SK-N-DZ (cell line): ENCODE measurements at places on chromosomes 13 and 19.

DNA sequence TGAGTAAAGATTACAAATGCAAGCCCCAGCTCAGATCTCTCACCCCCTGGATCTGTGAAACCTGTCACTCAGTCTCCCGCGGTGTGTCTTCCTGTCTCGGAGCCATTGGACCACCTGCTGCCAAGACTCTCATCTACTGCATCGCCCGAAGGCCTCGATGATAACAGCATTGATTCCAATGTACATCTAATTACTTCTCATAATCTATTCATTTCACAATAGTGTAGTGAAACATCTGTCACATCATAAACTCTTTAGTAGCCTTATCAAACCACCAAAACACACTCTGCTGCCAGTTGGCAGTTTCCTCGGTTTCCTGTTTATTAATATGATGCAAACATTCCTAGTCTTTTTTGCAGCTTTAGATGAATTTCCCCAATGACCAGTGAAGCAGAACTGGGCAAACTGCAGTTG is 220.3 kb downstream of the POU4F1 start:
- DNase-seq, result no peak

DNA sequence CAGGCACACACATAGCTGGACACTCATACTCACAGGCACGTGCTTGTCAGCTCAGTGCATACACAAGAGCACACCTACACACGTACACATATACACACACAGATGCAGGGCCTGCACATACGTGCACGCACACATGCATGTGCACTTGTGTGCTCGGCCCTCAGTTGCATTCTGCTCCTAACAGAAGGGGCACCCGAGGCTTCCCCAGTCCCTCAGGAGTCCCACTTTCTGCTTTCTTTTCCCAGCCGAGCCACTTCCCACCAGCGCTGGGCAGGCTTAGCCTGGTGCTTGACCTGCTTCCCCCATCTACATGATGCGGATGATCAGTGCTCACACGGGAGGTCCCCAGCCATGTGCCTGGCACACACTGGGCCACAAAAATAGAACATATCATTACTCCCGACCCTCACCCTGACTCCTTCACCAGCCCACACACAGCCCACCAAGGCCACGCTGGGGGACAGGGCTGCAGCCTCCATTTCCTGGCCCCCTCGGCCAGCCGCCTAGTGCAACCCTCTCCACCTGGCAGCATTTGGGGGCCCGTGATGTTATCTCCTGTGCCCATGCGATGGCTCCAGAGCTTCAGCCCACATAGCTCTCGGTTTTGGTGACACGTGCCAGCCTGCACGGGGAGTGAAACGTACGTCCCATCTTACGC is 125.2 kb upstream of the SPACA7 start:
- DNase-seq, result no peak

DNA sequence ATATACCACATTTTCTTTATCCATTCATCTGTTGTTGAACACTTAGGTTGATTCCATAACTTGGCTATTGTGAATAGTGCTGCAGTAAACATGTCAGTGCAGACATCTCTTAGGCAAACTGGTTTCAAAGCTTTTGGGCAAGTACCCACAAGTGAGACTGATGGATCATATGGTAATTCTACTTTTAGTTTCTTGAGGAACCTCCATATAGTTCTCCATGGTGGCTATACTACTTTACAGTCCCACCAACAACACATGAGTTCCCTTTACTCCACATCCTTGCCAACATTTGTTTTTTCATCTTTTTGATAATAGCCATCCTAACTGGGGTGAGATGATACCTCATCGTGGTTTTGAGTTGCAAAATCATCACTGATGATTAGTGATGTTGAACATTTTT is 8.5 kb downstream of the CYSLTR2 start:
- no peak for DNase-seq

DNA sequence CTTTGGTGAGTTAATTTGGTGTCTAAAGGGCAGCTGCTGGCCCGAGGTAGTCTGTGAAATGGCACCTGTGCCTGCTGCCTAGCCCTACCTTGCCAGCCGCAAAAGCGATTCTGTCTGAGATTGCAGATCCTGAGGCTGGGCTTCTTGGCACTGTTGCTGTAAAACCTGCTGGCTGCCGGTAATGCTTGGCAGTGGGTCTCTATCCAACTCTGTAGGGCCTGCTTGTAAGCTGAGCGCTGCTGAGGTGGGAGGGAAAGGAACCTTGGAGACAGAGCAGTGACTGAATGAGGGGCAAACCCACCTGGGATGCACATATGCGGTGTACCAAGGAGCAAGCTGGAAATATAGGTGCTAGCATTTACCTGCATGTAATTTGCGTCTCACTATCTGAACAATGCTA is 11.7 kb downstream of the LCP1 start:
- no peak for DNase-seq

DNA sequence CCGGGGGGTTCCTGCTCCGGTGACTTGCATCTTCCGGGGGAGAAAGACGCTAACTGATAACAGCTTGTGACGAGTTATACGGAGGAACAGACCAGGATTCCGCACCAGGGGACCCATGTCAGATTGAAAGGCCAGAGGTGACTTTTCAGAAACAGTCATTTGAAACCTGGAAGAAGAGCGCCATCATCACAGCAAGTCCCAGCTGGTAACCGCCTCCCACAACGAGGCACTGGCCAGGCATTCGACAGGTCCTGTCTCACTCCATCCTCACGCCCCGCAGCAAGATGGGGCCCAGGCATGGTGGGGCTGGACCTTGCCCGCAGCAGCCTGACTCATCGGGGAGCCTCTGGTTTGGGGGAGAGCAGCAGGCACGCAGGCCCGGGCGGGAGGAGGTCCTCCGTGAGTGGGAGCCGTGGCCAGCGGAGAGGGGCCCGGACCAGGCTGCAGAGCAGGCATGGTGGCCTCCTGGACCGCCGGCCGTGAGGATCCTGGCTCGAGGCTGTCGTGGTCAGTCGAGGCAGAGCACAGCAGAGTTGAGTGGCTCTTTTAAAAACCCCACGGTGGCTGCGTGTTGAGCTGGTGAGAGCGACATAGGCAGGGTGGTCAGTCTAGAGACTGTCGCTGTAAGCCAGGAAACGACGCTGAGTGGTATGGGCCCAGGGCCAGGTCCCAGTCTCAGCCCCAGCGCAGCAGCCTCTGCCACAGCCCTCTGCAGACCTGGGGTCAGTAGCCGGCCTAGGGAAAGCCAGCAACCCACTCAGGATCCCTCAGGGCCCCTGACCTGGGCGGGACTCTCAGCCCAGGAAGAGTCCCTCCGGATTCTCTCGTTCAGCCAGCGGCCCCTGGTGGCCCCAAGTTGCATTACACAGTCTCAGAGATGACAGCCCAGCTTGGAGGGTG is 94.9 kb upstream of the MCF2L start:
- peak; percentile 75 for DNase-seq

DNA sequence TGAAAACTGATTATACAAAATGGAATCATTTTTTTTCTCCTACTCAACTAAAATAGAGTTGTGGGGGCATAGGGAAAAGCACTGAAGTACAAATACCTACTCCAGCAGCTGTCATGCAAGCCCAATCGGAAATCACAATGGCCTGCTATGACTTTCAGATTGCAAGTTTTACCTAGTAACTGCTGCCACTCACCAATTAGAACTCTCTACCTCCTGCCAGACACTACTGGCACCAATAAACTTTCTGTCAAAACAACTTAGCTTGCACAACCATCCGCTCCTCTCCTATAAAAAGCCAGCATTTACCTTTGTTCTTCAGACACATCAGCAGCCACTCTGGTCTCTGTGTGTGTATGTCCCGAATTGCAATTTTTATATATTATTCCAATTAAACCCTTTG is 9.3 kb upstream of the TRPC4 start:
- DNase-seq, result no peak

GRCh38 chr19:2429917-2430535 is 2.6 kb upstream of the TIMM13 start:
- DNase-seq, result no peak

- DNase-seq, result no peak
Observed at GRCh38 chr19:10761443-10762250, 43.8 kb downstream of the DNM2 start.

DNA sequence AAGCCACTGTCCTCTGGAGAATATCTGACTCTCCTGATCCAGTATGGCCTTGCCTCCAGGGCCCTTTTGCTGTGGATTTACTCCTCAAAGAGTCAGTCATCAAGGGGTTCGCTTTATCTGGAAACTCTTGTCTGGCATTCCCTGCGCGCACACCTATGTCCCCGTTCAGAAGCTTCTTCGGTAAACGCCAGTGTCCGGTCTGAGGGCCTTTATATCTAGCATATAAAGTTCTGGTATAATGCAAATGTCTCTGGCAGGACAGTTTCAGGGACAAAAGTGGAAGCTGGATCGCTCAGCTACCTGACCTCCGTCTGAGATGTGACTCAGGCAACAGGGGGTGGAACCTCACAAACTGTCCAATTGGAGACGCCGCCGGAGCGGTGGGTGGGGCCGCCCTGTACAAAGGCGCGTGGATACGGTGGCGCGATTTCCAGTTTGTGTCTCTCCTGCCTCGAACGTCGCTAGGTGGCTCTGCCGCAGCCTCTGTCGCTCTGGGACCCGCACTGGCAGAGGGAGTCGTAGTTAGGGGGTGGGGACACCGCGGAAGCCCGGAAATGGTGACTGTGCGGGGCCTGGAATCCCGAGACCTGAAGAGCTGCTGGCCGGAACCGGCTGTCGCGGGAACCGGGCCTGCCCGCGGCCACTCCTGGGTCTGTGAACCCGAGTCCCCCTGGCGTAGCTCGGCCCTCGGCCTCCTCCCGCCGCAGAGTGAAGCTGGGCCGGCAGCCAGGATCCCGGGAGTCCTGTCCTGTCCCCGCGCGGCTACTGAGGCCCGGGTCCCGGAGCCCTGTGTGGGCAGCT is 10.6 kb upstream of the ZNF709 start:
- peak; percentile 96 for DNase-seq

DNA sequence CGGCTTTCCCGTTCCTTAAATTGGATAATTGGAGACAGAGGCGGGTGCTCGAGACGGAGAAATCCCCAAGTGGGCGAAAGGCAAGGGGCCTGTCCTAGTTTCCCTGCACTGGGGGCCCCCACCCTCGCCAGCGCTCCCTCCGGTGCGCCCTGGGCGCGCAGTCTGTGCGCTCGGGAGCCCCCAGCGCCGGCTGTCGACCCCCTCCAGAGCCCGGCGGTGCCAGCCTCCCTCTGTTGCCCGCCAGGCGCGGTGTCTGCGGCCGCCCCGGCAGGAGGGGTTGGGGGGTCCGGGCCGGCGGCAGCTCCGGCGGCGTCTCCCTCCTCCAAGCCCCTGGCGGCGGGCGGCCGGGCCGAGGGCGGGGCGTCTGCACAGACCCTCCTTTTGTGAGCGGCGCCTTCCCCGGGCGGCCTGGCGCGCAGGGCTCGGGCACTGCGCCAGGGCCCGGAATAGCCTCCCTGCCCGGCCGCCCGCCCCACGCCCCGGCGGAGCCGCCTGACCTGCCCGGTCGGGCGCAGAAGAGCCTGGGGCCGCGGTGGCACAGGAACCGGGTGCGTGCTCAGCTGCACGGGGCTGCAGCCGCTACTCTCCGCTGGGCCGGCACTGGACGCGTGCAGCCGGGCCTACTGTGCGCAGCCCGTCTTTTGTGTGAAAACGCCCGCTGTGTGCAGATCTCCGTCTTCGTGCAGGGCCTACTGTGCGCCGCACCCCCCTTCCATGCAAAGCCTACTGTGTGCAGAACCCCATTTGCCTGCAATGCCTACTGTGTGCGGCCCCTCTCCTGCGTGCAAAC is 13.2 kb downstream of the GADD45B start:
- DNase-seq, result no peak

- DNase-seq, result no peak
Observed at GRCh38 chr19:56133858-56134653, 7.0 kb upstream of the ZNF444 start.

DNA sequence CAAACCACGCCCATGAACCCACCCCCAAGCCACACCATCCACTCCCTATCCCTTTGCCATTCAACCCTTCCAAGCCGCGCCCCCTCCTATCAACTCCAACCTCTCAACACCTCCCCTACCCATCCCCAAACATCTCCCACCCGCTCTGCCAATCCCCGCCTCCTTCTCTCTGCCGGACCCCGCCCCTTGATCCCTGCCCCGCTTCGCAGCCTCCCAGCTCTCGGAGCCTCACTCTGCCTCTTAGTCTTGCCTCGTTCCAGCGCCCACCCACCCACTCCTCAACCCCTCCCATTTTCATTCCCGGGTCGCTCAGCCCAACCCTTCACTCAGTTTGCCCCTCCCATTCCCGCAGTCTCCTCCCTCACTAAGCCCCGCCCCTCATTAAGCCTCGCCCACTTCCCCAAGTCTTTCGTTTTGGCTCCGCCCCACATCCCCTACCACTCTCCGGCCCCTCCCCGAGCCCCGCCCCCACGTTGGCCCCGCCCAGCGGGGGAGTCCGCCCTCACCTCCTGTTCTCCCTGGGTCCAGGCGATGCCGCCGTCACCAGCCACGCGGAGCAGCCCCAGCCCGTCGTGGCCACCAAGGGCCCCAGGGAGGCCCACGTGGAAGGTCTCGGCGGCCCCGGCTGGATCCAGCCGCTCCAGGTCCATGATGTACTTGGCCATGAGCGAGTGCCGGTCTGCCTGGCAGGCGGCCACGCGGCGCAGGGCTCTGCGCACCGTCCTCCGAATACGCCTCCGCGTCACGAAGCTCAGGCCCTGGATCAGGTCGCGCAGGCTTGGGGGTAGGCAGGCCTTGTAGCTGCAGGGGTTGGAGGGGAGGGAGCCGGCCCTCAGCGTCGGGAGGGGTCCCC is 5.7 kb downstream of the JAK3 start:
- peak; percentile 89 for DNase-seq

- DNase-seq, result no peak
Observed at GRCh38 chr13:22461854-22462490, 718.8 kb upstream of the SGCG start.

- DNase-seq, result no peak
Observed at GRCh38 chr13:114070098-114070799, 62.2 kb downstream of the RASA3 start.

GRCh38 chr19:17869114-17869608 is 2.6 kb upstream of the SLC5A5 start:
- no peak for DNase-seq

GRCh38 chr13:35512271-35512920 is 35.9 kb upstream of the MAB21L1 start:
- DNase-seq, result no peak

GRCh38 chr13:73757481-73758233 is 376.5 kb downstream of the KLF12 start:
- DNase-seq, result no peak

DNA sequence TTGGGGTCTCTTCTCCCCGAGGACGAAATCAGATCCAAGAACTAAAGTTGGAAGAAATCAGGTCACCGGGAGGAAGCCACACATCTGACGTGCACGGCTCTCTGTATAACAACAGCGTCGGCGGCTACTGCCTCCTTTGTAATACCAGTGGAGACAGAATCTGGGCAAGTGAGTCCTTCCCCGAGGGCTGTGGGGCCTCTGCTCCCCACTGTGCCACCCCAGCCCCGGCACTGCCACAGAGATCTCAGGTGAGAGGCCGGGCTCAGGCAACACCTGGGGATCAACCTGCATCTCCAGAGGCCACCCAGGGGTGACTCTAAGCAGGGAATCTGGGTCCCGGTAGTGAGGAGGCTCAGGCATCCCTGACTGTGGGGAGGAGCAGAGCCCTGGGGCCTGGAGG is 33.7 kb upstream of the C13orf46 start:
- DNase-seq, result no peak

- DNase-seq, result peak; percentile 88
Observed at GRCh38 chr19:23116802-23117571, at the start of gene ZNF730. TSS of gene ZNF730 (plus strand) at chr19:23117025. CDS start at chr19:23117174, 149 bp downstream.

- DNase-seq, result no peak
Observed at GRCh38 chr19:38012944-38013343, 105.9 kb downstream of the SIPA1L3 start.
